ENCODE measurements at places on chromosomes 4 and X.

DNA sequence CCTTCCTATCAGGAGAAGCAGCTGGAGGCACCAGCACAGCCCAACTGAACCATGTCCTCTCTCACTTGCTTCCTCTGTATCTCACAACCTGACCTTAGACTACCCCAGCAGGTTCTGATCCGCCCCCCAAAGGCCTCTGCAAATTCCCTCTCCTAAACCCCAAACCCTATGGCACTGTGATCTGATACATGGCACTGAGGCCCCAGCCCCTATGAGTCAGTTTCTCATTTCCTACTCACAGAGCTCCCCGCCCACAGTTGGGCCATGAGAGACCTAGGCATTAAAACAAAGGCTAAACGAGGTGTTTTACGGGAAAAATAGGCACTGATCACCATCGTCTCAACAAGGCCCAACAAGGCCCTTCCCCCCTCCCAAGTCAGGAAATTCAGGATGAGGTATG, 19.1 kb downstream of the SASH3 start:
- DNase-seq = no peak

DNA sequence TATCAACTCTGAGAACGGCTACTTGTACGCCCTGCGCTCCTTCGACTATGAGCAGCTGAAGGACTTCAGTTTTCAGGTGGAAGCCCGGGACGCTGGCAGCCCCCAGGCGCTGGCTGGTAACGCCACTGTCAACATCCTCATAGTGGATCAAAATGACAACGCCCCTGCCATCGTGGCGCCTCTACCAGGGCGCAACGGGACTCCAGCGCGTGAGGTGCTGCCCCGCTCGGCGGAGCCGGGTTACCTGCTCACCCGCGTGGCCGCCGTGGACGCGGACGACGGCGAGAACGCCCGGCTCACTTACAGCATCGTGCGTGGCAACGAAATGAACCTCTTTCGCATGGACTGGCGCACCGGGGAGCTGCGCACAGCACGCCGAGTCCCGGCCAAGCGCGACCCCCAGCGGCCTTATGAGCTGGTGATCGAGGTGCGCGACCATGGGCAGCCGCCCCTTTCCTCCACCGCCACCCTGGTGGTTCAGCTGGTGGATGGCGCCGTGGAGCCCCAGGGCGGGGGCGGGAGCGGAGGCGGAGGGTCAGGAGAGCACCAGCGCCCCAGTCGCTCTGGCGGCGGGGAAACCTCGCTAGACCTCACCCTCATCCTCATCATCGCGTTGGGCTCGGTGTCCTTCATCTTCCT, 2.7 kb downstream of the PCDH10 start:
- peak; percentile 39 for DNase-seq

GRCh38 chr4:8146157-8146556, 12.5 kb downstream of the ABLIM2 start:
- no peak for DNase-seq

- no peak for DNase-seq
Measured at GRCh38 chr4:134499074-134499473, 297.5 kb upstream of the PABPC4L start.

DNA sequence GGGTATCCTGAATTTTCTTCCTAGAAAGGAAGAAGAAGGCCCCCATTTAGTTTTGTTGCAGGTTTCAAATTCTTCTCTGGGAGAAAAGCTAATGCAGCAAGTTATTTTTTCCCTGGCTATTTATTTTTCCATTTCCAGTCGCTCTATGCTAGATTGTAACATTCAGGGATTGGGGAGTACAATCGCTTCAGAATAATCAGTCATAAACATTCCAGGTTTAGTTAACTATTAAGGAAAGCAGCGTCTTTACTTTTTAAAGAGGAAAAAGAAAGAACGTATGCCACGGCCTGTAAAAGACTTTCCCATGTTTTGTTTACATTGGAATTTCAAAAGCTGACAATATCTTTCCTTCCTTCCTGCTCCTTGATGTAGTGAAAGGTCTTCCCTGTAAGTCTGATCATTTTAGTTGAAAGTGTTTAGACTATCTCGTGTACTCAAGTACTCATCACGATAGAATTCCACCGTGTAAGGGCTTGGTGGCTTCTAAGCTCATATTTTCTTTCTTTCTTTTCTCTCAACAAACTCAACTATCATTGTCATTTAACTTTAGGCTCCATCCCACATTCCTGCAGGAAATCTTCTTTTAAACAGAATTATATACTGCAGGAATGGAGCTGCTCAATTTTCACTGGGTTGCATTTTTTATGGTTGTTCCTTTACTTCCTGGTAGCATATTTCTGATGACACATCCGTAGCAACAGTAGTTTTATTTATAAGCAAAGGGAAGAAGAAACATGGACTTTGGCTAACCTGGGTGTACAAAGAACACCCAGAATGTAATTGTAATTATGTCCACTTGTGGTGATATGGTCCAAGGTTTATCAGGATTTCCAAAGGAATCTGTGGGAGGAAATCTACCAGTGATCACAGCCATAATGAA, 213.1 kb upstream of the FAT1 start:
- no peak for DNase-seq

DNA sequence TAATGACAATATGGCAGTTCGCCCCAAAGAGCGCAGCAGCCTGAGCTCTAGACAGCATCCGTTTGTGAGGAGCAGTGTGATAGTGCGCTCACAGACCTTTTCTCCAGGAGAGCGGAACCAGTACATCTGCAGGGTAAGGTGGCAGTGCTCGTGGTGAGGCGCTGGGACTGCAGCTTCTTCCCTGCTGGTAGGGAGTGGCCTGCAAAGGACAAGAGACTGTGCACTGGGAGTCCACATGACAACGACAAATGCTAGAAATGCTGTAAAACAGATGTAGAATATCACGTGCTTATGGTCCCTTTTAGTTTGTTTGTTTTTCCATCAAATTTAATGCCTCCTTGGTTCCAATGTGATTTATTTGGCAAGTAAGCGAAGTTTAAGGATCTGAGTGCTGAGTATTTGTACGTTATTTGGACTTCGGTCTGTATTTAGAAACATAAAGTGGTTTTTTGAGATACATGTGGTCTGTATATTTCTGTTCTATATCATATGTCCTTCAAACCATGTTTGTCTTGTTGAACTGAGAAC, 35.8 kb downstream of the CLDN22 start:
- DNase-seq = peak; percentile 1

- no peak for DNase-seq
Measured at GRCh38 chr4:136918772-136919171, 613.5 kb downstream of the PCDH18 start.

DNA sequence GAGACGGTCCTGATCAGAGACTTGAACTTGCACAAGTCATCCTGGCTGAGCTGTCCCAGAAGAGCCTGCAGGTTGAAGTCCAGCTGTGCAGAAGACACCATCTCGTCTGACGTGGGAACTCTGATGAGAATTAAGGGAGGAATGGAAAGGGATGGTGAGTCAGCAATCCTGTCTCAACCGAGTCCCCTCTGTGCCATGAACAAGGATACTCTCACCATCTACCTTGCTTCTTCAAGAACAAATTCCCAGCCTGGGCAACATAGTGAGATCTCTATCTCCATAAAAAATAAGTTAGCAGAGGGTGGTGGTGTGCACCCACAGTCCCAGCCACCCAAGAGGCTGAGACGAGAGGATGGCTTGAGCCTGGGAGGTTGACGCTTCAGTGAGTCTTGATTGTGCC, at the start of gene NLRP2B:
Gene NLRP2B, minus strand, starts transcription at position 101 of the 400 bp plus-strand sequence.
- DNase-seq = no peak

GRCh38 chrX:150361070-150361776, 1.9 kb upstream of the MAMLD1 start:
- DNase-seq = no peak

- DNase-seq = no peak
Measured at GRCh38 chr4:173381610-173382009, 10.9 kb downstream of the SAP30 start.

DNA sequence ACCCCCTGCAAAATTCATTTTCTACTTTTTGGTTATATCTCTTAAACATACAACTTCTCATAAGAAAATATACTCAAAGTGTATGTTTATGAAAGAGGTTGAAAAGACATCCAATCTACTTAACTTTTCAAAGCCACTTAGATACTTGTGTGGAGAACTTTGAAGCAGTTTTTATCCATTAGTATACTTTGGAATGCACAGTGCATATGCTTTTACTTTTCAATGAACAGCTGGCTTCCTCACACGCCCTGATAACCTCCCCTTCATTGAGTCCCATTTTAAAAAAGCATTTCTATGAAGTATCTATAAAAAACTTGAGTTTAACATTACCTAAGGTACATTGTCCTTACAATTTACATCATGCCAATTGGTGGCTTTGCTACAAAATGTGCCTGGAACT, 73.8 kb downstream of the VEGFC start:
- DNase-seq = no peak

DNA sequence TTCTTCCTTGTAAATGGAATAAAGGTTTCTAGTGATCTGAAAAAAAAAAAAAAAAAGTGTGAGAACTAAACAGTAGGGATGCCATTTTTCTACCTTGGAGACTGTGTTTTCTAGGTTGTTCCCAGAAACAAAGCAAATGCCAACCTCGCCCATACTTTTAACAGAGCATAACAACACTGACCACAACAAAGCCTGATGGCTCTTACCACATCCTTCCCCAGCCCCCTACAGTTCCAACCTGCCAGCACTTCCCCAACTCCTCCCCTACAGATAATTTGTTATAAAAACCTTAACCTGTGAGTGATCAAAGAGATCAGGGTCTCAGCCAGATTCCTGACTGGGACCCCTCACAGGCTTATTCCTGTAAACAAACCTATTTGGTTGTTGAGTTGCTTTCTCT, 940.0 kb downstream of the SH3BGRL start:
- no peak for DNase-seq

DNA sequence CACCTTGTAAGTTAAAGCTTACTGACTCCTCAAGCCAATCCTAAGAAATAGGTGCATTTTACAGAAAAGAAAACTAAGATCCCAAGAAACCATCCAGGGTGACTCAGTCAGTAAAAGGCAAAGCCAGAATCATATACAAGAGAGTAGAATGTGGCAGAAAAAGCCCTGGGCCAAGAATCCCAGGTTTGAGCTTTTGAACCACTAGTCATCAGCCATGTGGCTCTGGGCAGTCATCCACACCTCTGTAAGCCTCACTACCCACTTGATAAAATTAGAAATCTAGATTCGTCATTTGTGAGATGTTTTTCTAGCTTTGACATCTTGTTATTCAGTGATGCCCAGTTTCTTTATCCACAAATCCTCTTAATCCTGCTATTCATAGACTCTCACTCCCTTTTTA, 122.2 kb upstream of the PDE5A start:
- DNase-seq = no peak

GRCh38 chr4:47084111-47084510, 52.7 kb downstream of the GABRB1 start:
- no peak for DNase-seq

GRCh38 chrX:129825746-129826505, 17.8 kb downstream of the ZDHHC9 start:
- no peak for DNase-seq
